GM23248 (cell line): ENCODE measurements at places on chromosomes 13 and 19. TPM values are rescaled to one million over a fixed set of nuclear protein-coding genes. Genes with fewer than 3 reads are reported as not detected.

DNA sequence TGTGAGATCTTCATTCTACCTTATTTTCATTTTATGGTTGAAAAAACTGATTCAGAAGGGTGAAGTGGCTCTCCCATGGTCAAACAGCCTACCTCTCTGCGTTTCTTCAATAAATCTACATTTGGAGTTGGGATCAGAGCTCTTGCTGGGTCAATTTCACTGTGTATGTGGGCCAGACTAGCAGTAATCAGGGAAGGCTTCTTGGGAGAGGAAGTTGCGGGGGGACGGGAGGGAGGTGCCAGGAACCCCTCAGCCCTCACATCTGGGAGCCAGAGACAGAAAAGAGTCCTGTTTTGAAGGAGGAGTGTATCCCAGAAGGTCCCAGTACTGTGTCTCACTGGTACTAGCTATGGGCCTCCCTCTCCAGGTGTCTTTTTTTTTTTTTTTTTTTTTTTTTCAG is 934 bp downstream of the KXD1 start:
- peak; percentile 18 for DNase-seq

DNA sequence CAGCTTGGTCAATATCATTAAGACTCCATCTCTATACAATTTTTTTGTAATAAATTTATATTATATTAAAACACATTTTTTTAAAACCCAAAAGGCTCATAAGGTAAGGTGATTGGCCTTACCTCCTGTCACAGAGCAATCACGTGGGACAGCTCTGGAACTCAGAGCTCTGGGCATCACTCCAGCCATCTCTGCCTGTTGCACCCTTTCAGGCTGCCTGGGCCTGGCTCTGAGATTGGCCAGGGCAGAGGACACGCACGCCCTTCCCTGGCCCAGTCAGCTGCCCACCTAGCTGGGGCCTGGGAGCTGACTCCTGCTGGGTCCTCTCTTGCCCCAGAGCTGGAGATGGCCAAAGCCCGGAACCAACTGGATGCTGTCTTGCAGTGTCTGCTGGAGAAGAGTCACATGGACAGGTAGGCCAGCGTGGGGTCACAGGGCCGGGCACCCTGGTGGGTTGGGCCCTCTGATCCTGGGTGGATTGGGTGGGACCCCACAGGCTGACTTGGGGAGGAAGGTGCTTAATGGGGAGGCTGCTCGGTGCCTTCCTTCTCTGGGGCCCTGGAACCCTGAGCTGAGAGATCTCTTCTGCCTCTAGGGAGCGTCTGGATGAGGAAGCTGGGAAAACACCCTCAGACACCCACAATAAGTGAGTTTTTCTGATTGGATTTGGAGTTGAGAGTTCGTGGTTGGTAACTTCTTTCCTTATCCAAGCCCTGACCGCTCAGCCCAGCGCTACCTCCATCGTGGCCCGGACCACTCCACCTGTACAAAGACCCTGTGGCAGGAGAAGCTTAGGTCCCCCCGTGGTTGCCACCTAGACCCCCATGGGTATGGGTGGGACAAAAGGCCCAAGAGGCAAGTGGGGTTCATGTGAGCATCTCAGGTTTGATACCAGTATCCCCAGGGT is 3.7 kb downstream of the LIN37 start:
- no peak for DNase-seq

DNA sequence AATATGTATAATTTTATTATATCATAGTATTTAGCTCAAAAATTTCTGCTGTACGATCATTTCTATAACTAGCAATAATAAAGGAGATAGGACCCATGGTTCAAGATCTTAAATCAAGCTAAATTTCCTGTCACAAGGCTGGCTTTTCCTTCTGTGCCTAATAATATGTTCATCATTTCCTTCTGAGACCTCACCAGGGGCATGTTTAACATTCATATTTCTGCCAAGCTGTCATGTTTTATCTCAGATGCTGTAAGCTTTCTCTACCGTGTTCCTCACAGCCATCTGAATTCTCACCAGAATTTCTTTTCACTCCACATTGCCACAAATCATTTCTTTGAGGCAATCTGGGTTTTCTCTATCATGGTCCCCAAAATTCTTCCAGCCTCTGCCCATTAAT is 482.3 kb upstream of the SGCG start:
- no peak for DNase-seq

DNA sequence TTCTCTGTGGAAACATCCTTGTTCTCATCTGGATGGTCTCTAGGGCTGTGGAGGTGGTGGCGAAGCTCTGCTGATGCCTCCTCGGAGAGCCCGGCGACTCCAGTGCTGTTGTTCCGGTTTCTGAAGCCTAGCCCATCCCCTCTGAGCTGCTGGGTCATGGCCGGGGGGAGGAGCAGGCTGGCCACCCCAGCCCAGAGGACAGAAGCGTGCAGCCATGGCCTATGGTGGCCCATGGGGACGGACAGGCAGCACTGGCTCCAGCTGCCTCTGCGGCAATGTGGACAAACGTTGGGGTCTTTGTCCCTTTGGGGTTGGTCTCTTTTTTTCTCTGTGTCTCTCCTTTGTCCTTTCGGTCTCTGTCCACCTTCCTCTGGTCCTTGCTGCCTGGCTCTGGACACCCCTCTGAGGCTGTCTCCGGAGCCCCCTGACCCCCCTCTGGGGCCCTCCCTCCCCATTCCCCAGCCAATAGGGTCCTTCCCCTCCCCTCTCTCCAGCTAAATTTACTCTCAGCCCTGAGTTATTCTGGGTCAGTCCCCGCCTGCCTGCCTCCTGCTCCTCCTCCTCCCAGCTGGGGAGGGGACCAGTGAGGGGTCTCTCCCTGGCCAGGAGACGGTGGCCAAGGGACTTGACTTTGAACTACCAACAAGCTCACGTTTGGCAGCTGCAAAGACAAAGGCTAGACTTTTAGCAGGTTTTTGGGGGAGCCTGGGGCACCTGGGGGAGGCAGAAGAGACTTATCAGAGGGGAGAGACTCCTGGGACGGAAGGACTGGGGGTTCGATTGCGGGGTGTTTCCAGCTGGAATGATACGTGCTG is at the start of gene HRC:
Gene HRC (minus strand): TSS at position 392 of the 815 bp plus-strand sequence. CDS start 159 bp downstream, at position 233.
- DNase-seq, result no peak

DNA sequence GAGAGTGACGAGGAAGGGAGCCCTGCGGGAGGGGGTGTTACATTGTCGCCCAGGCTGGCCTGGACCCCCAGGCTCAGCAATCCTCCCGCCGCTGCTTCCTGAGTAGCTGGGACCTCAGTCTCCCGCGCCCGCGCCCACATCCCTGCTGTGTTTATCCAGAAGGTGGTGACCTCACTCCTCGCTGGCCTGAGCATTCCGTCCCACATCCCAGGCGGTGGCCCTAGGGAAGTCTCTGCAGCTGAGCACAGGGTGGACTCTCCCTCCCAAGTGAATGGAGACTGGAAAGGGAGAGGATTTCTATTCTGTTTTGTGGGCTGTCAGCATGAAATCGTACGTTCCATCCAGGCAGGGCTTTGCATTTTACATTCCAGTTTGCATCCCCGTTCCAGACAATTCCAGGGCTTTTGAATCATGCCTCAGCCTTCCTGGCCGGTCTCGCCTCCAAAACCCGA is 401 bp upstream of the ZNF765 start:
- DNase-seq, result peak; percentile 79

- no peak for DNase-seq
Measured at GRCh38 chr19:55223291-55224037, 5.1 kb downstream of the TMEM86B start.

DNA sequence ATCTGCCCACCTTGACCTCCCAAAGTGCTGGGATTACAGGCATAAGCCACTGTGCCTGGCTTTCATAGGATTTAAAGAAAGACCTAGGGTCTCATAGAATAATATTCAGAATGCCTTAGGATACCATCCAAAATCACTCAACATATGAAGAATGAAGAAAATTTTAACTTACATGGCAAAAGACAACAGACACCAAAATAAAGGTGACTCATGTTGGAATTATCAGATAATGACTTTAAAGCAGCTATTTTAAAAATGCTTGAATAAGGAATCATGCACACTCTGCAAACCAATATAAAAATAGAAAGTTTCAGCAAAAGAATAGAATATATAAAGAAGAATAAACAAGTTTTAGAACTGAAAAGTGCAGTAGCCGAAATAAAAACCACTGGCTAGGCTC is 29.3 kb downstream of the ZNF566 start:
- peak; percentile 47 for DNase-seq

DNA sequence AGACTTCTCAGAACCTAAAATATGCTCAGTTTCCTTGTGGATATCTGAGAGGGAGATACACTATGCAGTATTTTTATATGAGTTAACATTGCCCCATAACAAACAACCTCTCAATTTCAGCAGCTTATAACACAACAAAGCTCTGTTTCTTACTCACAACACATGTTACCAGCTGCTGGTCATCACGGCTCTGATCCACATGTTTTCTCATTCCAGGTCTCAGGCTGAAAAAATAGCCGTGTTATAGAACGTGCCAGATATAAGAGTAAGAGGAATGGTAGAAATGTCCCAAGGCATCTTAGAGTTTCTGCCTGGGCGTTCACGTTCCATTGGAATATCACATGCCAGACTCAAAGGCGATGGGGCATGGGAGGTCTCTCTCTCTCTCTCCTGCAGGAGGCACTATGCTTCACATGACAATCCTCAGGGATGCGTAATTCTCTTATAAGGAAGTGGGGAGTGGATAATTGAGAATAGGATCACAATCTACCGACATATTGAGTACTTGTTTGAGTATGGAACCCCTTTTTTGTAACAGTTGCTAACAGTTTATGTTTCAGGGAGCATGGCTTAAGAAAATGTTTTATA is 246.6 kb downstream of the NHLRC3 start:
- no peak for DNase-seq

DNA sequence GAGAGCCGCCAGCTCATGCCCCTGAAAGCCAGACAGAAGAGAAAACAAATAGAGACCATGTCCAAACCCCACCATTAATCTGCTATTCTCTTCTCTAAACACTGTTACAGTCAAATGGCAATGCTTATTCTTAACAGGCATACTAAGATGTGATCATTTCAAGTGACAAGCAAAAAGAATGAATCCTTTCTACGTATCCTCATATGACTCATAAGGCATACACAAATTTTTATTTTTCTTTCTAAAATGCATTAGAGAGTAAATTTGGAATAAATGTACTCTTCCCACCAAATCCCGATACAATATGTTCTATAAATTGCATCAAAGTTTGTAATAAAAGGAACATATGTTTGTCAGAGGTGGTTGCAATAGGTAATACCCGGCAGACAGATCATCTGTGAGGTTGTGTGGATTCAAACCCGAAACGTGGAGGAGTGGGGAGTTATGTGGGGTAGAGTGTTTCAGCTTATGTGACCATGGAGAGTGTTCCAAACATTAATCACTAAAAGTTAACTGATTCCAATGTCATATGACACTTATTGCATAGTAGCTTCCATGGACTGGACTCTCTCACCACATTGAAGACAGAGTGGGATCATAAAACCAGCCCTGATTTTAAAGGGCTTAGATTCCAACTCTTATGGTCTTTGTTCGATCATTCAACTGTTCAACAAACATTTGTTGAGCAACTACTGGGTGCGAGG is 213.1 kb downstream of the DCLK1 start:
- DNase-seq, result peak; percentile 72

GRCh38 chr19:38588041-38588440 is 29.7 kb downstream of the MAP4K1 start:
- DNase-seq, result no peak

DNA sequence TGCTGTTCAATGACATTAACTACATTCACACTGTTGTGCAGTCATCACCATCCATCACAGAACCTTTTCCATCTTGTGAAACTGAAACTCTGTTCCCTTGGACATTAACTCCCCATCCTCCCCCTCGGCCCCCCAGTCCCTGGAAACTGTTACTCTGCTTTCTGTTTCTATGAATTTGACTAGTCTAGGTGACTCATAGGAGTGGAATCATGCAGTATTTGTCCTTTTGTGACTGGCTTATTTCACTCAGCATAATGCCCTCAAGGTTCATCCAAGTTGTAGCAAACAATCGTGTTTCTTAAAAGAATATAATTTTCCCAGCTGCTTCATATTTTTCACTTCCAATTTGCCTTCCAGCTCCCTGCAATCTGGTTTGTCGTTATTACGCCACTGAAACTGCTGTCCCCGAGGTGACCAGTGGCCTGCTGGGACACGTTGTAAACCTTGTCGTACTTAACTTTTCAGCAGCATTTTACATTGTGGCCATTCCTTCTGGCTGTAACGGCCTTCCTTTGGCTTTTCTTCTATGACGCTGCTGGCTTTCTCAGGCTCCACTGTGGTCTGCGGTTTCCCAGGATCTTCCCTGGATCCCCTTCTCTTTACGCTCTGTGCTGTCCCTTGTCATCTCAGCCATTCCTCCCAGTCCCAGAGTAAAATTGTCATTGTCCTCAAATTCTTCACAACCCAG is 74.0 kb downstream of the DHRS12 start:
- peak; percentile 93 for DNase-seq

DNA sequence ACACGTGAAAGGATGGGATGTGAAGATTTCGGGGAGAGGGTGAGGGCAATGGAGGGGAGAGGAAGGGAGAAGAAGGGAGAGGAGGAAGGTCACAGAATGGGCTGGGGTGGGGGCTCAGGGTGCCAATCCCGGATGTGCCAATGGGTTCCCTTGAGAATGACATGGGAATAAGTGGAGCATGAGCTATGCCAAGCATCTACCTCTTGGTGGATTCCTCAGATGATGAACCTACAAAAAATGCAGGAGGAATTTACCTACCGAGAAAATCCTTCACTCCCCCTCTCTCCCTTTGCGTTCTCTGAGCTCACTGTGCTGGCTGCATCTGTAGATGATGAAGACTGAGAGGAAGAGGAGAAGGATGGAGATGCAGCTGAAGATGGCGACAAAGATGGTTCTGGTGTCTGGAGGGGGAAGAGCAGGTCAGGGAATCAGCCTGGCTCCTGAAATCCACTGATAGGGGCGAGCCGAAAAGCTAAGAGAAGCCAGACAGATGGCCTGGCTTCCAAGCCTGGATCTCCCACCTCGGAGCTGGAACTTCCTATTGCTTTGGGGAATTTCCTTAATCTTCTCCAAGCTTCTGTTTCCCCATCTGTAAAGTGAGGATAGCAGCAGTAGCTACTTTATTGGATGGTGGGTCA is 21.6 kb downstream of the VSTM1 start:
- no peak for DNase-seq

DNA sequence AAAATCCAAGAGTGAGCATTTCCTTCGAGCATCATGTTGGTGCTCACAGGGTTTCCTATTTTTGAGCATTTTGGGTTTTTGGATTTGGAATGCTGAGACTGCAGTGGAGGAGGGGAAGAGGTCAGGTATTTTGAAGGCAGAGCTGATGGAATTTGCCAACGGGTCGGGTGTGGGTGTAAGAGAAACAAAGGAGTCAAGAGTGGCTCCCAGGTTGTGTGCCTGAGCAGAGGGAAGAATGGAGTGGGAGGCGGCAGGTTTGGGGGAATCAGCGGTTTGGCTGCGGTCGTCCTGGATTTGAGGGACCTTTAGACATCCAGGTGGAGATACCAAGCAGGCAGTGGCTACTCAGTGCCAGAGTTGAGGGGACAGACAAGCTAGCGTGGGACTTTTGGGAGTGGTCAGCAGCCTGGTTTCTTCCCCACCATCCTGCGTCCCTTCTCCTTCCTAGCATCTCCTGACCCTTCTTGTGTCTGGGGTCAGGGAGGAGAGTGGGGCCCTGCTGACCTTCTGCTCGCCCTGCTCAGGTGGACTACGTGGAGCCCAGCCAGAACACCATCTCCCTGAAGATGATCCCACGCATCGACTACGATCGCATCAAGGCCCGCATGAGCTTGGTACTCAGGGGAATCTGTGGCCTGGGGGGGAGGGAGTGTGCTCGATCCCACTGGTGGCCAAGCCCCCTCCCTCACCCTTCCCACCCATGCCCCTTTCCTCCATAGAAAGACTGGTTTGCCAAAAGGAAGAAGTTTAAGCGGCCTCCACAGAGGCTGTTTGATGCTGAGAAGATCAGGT is 14.5 kb upstream of the TIMM50 start:
- no peak for DNase-seq

Gene SLC7A10
- not detected in 2 replicates for polyA plus RNA-seq

Gene ZNF546
- polyA plus RNA-seq, result 1.2 and 2.1 TPM in 2 replicates

Gene NKPD1
- polyA plus RNA-seq, result not detected in 2 replicates

Gene UGGT2
- polyA plus RNA-seq, result 38.9 and 46.1 TPM in 2 replicates

Gene CARS2
- polyA plus RNA-seq, result 88.6 and 96.7 TPM in 2 replicates
